NCI-H748 treated with DMSO at 0.1 percent for 48 hours (cell line): ENCODE measurements at places on chromosomes 11 and 22.

DNA sequence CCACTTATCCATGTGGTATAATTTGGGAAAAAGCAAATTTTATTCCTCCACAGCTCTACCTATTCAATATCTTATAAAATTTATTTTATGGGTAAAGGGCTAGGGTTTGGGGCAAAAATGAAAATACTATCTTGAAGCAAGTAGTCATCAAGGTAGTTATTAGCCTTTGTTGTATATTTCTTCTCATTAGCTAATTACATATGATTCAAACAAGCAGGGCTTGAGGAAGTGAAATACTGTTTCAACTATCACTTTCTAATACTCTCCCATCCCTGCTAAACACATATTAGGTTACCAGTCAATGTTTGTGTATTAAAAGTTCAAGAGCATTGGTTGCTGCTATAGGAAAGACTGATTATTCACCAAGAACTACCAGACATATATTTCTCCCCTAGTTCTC, 517.3 kb downstream of the METTL15 start:
- no peak for DNase-seq

- DNase-seq: no peak
These were observed 19.8 kb downstream of the SLCO2B1 start for GRCh38 chr11:75170516-75171201.

- no peak for DNase-seq
These were observed 540 bp downstream of the PPARA start for GRCh38 chr22:46150655-46151477.

GRCh38 chr11:9858218-9858617, 194.3 kb downstream of the SWAP70 start:
- DNase-seq: no peak

DNA sequence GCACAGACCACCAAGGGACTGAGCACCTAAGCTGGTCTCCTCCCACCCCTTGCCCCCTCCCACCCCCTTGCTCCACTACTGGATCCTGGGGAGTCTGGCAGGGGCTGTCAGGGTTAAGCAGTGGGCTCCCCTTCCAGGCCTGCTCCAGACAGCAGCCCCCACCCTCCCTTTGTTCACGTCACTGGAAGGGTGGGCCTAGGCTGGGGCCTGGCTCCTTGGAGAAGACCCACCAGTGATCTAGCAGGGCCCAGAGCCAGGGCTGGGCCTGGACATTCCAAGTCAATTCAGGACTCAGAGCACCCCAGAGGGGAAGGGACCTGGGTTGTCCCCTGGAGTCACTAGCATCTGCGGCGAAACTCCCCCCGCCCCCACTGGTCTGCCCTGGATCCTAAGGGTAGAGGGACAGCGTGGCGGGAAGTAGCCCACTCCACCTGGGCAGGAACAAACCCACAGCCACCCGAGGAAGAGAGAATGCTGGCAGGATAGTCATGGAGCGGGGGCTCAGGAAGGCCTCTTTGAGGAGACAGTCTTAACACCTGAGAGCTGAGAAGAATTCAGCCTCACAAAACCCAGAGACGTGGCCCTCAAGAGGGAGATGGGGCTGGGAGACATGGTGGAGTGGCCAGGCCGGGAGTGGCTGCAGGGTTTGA, 45.8 kb downstream of the IGLL1 start:
- DNase-seq: no peak

DNA sequence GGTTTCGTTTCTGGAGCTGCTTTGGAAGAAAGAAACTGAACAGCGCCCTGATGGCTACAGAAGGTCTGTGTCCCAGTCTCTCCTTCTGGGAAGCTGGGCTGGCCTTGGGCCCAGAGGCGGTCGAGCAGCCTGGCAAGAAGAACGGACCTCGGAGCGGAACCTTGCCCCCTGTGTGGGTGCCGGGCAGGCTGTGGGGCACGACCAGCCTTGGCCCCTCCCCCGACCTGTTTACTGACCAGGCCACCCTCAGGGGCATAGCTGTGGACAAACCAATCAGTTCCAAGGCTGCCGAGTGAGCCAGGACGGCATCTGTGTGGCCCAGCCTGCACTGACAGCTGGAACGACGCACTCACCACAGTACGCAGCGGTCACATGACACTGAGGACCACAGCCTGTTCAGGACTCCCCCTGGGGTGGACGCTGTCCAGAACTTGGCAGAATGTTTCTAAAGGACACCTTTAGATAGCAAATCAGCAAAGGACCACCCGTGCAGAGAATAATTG, 7.2 kb downstream of the PIM3 start:
- no peak for DNase-seq

- no peak for DNase-seq
These were observed 2.8 kb downstream of the MAP3K11 start for GRCh38 chr11:65611028-65611757.

DNA sequence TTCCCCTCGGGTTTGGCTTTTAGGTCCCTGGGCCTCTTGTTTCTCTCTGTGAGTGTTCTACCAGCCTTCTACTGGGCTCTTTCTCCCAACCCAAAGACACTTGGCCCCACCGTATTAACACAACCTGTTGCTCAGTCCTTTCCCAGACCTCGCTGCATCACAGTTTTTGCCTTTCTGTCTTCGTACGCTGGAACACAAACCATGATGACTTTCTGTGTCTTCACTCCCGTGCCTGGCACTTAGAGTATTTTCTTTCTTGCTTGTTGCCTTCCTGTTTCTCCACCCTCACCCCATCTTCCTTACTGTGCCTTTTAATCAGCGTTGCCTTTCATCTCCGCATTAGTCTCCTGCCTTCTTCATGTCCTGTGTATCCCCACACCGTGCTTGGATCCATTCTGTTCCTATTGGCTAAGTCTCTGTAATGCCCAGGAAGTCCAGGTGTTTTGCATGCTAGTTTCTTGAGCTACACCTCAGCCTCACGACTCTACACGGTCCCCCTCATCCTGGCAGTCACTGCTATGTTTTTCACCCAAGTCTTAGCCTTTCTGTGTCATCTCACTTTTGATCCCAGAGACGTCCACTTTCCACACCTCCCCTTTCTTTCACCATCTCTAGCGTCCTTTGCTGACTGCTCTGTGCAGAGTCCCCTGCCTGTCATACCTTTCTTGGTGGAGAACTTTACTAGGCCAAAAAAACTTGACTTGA, 1.6 kb downstream of the MARK2 start:
- no peak for DNase-seq

DNA sequence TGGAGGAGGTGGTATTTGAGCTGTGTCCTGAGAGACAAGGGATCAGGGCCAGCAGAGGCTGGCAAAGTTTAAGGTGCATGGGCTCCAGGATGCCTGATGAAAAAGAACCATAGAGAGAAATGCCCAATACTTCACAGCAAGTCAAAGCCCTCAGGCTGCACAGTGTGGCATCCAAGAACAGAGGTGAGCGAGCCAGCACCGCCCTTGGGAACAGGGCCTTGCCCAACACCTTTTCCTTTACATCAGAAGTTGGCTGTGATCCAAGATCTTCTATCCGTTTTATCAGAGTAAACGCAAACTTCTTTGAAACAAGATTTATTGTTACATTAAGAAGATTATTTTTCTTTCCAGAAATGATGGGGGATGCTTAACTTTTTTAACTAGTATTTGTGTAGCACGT, 1.4 kb downstream of the B3GNT6 start:
- no peak for DNase-seq

DNA sequence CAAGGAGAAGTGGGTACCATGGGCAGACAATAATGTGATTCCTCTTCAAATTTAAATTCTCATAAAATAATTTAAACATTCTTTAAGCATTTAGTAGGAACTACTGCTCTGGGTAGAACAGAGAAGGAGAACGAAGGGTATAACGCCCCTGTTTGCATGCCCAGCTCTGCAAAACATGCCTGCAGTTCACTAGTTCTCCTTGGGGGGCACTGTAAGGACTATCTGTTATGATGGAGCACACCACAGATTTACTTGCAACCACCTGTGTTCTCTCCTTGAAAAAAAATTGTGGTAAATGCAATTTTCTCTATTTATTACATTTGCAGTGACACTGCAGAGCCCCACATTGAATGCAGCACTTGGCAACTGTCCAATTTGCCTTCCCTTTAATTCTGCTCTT, 100.3 kb downstream of the GUCY1A2 start:
- no peak for DNase-seq

- no peak for DNase-seq
These were observed 11.3 kb upstream of the RHOD start for GRCh38 chr11:67045314-67045713.

- DNase-seq: no peak
These were observed 3.4 kb upstream of the FAM83F start for GRCh38 chr22:39991159-39991860.

DNA sequence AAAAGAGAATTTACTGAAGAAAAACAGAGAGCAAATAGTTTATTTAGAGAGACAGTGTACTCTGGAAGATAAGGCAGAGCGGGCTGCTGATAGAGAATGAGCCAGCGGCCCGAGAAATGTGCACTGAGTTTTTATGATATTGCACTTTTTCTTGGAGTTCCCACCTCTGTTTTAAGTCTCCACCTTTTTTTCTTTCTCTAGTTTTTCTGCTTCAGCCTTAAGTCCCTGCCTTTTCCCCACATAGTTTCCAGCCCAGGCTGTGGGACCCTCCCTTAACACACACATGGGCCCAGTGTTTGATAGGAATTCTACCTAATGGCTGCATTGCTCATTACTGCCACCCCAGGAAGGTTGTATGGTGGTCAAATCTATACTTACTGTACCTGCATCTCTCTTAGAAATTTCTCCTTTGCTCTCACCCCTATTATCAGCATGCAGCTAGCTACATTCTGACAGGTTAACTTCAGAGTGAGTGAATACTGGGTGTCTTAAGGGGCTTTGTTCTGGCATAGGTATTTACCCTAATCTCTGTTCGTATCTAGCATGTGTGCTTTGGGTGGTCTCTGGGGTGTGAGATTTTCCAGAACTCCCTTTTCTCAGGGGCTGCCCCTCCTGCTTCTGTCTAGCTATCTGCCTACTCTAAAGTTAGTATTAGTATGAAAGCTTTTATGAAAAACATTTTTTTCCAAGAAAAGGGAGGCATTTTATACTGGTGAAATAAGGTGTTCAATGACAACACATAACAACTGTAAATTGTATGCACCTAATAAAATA, 127.3 kb upstream of the TOP3B start:
- DNase-seq: no peak

DNA sequence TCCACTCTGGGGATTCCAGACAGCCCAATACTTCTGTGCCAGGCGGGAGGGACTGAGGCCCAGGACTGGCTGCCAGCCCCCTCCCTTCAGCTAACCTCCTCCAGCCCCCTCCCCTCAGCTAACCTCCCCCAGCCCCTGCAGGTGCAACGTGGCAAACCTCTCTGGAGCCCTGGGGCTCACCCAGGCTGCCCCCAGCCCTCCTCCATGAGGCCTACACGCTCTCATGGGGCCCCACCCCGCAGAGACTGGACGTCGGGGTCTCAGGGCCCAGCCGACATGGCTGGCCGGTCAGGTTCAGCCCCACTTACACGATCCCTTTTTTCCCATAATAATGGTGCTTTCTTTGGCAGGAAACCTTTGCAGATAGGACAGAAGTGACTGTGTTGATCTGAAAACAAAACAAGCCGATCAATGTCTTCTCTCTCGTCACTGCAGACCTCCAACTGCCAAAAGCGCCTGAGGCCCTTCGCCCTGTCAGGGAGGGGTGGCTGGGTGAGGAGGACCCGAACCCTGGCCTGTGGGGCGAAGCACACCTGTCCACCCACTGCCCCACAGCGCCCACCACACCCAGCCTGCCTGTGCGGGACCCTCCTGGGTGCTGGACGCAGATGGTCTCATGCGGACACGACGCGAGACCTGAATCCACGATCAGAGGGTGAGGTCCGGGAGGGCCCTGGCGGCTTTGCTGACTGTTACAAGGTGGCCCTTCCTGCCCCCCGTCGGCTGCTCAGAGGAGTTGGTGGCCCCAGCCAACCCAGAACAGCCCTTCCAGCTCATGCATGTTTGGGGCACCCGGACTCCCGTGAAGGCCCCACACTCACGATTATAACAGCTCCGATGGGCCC, 33.6 kb downstream of the TRMU start:
- no peak for DNase-seq

DNA sequence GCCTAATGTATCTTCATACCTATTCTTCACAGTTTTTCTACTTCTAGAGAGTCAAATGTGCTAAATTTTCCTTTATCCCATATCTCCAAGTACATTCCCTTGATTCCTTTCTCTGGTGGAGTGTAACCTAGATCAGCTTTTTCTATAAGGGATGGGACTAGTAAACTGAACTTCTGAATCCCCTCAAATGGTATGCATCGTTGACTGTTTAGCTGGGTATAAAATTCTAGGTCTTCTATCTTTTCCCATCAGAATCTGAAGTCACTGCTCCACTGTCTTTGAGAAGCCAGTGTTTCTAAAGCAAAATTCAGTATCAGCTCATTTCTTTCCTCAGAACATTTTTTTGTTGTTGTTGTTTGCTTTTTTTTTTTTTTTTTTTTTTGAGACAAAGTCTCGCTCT, 1256.8 kb downstream of the BRD1 start:
- no peak for DNase-seq

GRCh38 chr22:30606455-30607299, at the start of gene TCN2:
TCN2 (plus strand) TSS chr22:30607174; CDS start chr22:30607332, 158 bp downstream.
- DNase-seq: peak; percentile 43

DNA sequence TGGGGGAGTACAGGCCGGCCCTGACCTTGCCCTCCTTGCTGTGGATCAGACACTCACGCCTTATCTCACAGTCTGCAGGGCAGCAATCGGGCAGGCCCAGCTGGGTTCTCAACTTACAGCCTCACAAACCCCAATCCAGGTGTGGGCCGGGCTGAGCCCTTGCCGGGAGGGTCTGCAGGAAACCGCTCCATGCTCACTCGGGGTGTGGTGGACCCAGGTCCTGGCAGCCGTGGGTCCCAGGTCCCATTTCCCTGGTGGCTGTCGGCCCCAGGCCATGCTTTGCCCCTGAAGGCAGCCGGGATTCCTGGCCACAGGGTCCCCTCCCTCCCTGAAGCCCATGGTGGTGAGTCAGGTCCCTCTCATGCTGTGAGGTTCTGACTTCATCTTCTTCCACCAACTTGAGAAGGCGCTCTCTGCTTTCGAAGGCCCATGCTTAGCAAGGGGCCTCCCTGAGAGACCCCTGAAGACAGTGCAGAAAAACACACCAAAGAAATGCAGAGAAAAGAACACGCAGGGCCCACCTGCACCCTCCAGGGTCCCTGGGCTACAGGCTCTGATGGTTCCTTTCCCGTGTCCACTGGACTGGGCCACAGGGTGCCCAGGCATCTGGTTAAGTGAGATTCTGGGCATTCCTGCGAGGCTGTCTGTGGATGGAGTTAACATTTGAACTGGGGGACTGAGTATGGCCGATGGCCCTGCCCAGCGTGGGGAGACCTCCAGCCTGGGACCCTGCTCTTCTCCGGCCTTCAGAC, 588.2 kb downstream of the BRD1 start:
- DNase-seq: no peak

DNA sequence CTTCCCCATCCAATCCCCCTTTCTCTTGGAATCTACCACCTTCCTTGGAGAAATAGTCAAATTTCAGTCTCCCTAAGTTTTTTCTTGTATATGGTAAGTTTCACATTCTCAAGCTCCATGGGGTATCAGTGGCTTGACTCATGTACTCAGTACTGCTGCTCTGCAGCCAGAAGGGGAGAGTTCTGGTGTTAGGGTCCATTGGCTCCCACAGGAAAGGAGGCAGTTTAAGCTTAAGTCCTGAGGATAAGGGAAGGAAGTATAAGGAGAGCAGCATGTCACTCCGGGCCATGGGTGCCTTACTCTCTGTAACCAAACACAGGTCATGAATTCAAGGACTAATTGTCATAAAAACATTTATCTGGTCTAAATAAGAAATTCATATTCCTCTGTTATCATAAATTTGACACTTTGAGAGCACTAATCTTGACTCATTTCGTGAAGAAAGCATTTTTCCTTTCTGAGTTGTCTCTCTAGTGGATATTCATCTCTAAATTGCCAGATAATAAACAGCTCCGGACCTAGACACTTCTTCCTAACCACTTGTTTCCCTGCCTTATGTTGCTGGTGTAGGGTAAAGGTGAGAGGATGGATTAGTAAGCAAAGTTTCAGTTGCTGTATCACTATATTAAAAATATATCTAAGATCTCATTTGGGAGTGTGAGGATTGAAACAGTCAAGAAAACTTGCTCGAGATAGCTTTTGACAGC, 20.1 kb upstream of the SORL1 start:
- DNase-seq: no peak
